Islet precursor cell (in vitro differentiated cells): ENCODE measurements at places on chromosomes 4 and X.

DNA sequence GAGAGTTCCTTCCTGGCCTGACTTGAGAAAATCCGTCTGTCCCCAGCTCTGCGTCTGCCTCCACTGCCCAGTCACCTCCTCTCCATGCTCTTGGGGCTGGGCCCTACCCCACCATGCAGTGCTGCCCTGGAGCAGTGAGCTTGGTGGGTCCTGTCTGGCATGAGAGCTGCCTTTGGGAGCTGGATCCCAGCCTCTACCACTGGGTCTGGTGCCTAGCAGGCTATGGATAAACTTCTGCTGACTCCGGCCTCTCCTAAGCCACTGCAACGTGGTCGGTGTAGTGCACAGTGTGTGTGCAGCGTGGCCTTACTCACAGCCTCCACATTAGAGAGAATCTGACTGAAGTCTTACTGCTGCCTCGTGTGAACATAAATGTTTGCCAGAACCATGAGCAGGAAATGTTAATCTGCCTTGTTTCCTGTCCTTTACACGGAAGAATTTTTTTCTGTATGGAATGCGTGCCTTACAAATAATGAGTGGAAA is 47.6 kb downstream of the HTT start:
- DNase-seq = no peak

- DNase-seq = peak; percentile 84
Observed at GRCh38 chr4:39637586-39638353, 895 bp downstream of the SMIM14 start.

- DNase-seq = no peak
Observed at GRCh38 chr4:39729557-39729956, 31.6 kb downstream of the UBE2K start.

DNA sequence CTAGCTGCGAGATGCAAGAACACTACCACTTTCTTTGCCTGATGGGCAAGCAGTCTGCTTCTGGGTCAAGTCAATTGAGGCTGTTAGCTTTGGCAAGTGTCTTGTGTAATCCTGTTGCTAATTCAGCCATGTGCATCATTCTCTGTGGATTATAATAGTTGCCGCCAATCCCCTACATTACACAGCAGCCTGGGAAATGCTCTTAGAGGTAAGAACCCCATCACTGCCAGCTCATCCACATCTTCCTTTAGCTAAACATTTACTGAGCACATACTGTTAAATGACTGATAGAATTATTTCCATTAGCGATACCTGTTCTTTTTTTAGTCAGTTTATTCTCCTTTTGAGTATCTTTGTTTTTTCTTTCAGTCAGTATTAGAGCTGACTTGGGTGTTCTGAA is 116.2 kb downstream of the CBR4 start:
- no peak for DNase-seq

DNA sequence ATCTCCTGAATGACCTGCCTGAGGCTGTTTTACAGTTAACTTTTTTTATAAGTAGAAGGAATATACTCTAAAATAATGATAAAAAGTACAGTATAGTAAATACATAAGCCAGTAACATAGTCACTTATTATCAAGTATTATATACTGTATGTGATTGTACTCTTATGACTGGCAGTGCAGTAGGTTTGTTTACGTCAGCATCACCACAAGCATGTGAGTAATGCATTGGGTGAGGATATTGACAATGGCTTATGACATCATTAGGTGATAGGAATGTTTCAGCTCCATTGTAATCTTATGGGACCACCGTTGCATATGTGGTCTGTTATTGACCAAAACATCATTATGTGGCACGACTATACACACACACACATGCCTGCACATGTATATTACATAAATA is 20.5 kb downstream of the NUDT9 start:
- DNase-seq = no peak

GRCh38 chrX:22526339-22526738 is 253.6 kb downstream of the CBLL2 start:
- no peak for DNase-seq

- DNase-seq = no peak
Observed at GRCh38 chrX:38352362-38352761, at the start of gene OTC. OTC (plus strand) TSS chrX:38352604; CDS start chrX:38352697, 93 bp downstream.

DNA sequence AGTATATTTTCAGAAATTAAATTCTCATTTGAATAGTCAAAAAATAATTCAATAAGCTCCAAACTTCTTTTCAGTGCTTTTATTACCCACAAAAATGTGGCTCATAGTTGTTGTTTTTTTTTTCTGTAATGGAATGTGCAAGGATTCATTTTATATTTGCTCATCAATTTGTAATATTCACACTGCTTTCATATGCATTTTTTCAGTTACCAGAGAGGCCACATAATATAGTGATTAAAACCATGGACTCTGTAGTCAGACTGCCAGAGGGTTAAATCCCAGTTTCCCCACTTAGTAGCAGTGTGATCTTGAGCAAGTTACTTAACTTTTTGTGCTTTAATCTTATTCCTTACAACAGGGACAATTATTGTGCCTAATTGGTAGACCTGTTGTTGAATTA is 64.5 kb downstream of the FAM9B start:
- DNase-seq = no peak

- DNase-seq = no peak
Observed at GRCh38 chr4:113349430-113349829, 300.0 kb downstream of the ANK2 start.

- DNase-seq = no peak
Observed at GRCh38 chr4:14138106-14138505, 510.6 kb upstream of the BOD1L1 start.

DNA sequence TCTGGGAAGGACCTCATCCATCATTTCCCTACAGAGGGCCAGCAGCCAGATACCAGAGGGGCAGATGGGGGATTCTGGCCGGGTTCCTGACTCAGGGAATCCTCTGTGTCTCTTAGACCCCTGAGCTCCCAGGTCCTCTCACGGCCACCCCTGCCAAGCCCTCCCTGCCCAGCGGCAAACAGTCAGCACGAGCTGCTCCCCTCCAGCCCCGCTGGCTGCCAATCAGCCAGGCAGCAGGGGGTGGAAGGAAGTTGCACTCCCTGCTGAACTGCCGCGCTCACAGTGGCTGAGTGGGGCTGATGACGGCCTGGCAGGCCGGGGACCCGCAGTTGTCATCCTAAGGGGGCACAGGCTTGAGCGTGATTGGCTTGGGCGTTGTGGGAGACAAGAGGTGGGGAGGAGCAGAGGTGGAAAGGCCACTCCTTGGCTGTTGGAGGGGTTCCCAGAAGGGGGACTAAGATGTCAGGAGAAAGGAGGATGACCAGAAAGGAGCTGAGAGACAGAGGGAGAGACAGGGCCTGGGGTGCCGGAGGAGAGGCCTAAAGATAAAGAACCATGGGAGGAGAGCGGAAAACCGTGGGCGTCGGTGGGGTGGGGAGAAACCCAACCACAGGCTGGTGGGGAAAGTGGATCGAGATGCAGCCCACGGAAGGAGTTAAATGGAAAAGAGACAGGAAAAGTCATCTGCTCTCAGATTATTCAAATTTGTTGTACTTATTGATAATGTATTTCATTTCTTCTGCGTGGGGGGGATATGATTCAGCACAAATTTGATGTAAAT is 4.4 kb upstream of the CCDC149 start:
- no peak for DNase-seq

- no peak for DNase-seq
Observed at GRCh38 chr4:29131304-29131703, 1588.9 kb upstream of the PCDH7 start.
